ENCODE measurements at places on chromosomes 7 and 10.

DNA sequence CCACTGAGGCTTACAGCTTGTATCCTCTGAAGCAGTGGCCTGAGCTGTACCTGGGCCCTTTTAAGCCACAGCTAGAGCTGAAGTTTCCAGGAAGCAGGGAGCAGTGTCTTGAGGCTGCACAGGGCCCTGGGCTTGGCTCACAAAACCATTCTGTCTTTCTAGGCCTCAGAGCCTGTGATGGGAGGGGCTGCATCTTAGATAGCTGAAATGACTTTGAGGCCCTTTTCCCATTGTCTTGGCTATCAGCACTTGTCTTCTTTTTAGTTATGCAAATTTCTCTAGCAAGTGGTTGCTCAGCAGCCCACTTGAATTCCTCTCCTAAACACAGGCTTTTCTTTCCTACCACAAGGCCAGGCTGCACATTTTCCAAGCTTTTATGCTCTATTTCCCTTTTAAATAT, 864.2 kb downstream of the REEP3 start:
- no peak for DNase-seq

- no peak for DNase-seq
Observed at GRCh38 chr7:125059861-125060456, 130.3 kb upstream of the POT1 start.

DNA sequence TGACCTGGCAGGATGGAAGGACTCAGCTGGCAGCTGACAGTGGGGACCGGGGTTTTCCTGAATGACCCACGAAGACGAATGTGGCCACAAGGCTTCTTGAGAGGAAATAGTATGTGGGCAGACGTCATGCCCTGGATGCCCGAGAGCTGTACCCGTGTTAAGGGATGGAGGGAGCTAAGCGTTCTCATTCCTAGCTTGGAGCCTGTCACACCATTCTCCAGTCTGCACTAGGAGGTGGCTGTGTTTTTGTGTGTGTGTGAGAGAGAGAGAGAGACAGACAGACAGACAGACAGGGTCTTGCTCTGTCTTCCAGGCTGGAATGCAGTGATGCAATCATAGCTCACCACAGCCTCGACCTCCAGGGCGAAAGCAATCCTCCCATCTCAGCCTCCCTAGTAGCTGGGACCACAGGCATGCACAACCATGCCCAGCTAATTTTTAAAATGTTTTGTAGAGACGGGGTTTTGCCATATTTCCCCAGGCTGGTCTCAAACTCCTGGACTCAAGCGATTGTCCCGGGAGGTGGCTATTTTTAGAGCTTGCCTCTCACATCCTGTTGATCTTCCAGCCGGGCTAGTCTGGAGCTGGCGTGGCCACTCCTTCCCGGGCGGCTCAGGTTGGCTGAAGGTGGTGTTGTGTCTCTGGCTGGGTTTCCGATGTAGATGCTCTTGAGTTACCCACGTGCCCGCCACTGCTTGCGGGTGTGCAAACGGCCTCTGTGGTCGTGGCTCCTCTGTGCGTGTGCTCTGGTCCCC, 2.1 kb downstream of the AMZ1 start:
- no peak for DNase-seq

DNA sequence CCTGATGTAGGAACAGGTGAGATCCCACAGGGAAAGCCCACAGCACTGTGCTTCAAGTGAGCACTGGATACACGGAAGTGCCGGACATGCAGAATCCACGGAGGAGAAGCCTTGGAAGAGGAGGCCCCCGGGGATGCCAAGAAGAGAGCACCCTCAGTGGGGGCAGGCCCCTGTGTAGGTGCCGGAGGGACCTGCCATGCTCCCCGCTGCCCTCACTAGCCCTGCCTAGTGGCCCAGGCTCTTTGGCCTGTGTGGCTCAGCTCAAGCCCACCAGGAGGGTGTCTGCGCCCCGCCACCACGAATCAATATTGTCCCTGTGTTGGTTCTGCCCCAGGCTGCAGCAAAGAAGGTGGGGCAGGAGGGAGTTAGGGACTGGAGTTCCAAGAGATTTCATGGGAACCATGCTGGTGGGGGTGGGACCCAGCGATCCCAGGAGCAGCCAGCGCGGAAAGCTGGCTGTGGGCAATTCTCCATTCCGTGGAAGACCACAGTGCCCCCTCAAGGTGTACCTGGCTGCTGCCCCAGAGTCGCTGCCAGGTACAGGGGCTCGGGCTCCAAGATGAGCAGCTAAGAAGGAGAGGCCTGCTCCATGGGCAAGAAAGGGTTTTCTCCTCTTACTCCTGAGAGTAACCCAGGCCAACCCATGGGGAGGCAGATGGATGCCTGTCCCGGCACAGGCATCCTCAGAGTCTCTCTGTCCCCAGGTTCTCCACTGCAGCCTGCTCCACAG, 34.9 kb upstream of the LEP start:
- DNase-seq = no peak

DNA sequence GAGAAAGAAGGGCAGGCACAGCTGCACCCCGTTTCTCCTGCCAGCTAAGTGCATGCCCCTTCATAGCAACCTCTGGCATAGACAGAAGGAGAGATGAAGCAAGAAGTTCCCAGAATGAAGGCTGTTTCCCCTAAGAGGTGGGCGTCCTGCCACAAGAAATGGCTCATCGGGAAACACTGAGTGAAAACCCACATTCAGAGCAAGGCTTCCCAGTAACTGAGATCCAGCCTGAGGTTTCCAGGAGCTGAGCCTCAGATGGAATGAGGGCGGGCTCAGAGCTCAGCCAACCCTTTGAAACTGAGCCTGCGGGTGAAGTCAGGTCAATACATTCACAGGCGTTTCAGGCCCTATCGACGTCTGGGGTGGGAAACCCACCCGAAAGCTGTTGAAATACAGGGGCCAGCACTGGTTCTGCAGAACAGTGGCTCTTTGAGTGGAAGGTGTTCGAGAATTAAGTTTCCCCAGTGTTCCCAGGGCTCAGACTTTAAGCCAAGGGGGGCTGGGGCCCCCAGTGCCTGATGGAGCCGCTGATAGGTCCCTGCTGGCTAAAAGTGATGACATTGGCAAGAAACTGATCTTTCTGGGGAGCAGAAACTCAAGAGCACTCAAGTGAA, 510.2 kb downstream of the RPS24 start:
- DNase-seq = no peak

- DNase-seq = no peak
Observed at GRCh38 chr10:30821994-30822692, 192.6 kb upstream of the LYZL2 start.

GRCh38 chr10:13173616-13174015, 12.3 kb downstream of the MCM10 start:
- DNase-seq = no peak

DNA sequence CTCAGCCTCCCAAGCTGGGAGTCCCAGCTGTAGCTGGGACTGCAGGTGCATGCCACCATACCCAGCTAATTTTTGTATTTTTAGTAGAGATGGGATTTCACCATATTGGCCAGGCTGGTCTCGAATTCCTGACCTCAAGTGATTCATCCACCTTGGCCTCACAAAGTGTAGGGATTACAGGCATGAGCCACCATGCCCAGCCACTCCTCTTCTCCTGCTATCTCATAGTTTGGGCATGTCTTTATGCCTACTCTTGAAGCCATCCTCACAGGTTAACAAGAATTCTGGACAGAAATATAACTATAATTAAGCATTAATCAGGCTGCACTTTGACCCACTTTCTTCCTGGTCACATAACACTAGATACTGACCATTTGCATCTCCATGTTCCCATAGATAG, 28.6 kb upstream of the C10orf67 start:
- no peak for DNase-seq

- DNase-seq = peak; percentile 67
Observed at GRCh38 chr10:35336084-35336831, at the start of gene CCNY. Gene CCNY (plus strand): TSS chr10:35336509. CDS start chr10:35337054, 545 bp downstream.

DNA sequence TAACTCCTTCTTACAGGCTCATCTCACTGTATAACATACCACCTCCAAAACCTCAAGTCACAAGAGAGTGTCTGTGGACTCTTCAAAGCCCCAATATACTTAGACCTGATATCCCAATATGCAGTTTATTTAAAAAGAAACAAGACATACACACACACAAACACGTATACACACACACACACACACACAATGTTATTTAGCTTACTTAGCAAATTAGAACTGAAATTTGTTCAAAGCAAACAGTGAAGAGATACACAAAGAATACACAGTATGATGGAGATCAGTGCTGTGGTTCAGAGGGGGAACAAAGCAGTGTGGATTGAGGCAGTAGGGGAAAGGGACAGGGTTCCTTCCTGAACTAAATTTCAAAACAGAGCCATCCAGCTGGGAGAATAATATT, 807.2 kb downstream of the IPMK start:
- no peak for DNase-seq

GRCh38 chr7:67857698-67858097, 861.1 kb downstream of the TYW1 start:
- DNase-seq = no peak

- no peak for DNase-seq
Observed at GRCh38 chr7:25408876-25409275, 180.6 kb upstream of the NPVF start.

DNA sequence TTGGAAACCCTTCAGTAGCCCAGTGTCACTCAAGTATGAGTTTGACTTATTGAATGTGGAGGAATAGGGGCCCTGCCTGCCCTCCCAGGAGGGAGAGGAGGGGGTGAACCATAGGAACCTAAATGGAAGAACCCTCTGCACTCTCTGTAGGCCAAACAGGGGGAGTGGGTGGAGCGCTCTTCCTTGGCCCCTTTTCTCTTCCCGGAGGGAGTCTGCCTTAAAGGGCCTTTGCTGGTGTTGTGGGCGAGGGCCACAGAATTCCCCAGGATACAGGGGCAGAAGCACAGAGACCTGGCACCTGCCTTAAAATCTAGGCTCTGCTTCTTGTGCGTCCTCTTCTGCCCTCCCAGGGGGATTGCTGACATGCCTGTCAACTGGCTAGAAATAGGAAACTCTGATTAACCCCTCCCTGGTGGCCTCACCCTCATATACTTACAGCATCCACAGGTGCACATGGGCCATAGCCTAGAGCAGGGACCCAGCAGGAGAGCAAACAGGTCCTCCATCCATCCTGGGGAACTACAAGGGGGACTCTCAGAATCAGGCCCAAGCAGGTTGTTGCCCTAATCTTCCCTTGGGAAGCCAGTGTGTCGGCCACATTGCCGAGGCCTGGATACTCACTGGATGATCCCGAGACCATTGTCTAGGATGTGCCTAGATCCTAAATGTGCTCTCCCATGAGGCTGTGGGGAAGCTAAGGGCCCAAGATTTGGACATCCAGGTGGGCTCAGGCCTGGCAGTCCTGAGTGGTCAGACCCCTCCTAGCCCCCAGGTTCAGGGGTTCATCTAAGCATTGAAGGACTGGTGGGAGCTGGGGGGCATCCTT, 3.4 kb downstream of the TRIM8 start:
- DNase-seq = no peak

DNA sequence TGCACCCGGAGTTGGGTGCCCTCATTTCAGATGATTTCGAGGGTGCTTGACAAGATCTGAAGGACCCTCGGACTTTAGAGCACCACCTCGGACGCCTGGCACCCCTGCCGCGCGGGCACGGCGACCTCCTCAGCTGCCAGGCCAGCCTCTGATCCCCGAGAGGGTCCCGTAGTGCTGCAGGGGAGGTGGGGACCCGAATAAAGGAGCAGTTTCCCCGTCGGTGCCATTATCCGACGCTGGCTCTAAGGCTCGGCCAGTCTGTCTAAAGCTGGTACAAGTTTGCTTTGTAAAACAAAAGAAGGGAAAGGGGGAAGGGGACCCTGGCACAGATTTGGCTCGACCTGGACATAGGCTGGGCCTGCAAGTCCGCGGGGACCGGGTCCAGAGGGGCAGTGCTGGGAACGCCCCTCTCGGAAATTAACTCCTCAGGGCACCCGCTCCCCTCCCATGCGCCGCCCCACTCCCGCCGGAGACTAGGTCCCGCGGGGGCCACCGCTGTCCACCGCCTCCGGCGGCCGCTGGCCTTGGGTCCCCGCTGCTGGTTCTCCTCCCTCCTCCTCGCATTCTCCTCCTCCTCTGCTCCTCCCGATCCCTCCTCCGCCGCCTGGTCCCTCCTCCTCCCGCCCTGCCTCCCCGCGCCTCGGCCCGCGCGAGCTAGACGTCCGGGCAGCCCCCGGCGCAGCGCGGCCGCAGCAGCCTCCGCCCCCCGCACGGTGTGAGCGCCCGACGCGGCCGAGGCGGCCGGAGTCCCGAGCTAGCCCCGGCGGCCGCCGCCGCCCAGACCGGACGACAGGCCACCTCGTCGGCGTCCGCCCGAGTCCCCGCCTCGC, at the start of gene EGFR:
Gene EGFR (plus strand): TSS at position 657 of the 830 bp plus-strand sequence. CDS start 261 bp downstream, outside the sequence.
- DNase-seq = no peak

GRCh38 chr7:27709137-27710075, 30.6 kb upstream of the TAX1BP1 start:
- no peak for DNase-seq

- DNase-seq = no peak
Observed at GRCh38 chr10:94006591-94007550, 13.1 kb downstream of the PLCE1 start.

GRCh38 chr10:131181456-131181855, 130.1 kb downstream of the TCERG1L start:
- no peak for DNase-seq

DNA sequence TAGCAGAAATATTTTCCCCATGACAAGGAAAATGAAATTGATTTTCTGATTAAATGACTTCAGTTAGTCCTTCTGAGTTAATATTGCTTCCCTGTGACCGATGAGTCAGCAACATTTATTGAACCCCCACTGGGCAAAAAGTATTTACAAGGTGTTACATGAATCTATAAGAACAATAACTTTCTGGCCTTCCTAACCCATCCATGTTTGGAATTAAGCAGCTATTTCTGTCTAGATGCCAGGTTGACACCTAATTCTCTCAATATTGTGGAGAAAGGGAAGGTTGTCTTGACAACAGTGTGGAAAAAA, 112.9 kb upstream of the JAZF1 start:
- no peak for DNase-seq

DNA sequence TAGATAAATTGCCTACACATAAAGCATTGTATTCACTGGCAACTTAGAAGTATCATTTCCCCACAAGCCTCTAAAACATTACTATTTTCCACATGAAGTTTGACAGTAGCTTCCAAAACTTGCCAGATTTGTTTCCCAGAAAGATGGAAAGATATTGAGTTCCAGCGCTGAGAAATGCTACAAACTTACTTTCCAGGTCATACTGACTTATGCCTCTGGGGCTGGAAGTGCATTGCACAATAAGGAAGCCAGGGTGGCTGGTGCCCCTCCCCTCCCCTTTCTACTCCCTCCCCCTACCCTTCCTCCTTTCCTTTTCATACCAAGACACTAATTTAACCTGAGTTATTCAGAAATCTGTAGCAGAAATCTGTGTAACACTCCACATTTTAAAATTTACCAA, 212.6 kb downstream of the WDR37 start:
- no peak for DNase-seq

DNA sequence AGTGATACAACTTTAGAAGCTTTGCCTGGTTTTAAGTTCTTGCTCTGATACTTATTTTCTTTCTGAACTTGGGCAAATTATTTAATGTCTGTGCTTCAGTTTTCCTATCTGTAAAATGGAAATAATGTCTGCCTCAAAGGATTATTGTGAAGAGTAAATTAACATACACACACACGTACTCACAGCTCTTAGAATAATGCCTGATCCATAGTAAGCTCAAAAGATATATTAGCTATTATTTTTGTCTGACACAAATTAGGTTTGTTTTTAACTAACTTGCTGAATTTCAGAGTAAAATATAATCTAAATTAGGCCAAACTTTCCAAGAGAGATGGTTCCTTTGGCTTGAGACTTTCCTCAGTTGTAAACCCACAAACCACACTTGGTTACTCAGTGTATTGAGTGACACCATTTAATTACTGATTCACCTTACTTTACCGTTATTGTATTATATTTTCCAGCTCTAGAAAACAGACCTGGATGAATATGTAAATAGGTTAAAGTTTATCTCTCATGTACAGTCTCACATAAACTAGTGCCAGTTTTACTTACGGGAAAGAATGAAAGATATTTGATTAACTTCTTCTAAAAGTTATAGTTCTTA, 50.4 kb downstream of the VTI1A start:
- no peak for DNase-seq
